ENCODE measurements at places on chromosomes 1 and 21.
A peak's percentile ranks its signal among the peaks of the same experiment; 100 is the strongest.

DNA sequence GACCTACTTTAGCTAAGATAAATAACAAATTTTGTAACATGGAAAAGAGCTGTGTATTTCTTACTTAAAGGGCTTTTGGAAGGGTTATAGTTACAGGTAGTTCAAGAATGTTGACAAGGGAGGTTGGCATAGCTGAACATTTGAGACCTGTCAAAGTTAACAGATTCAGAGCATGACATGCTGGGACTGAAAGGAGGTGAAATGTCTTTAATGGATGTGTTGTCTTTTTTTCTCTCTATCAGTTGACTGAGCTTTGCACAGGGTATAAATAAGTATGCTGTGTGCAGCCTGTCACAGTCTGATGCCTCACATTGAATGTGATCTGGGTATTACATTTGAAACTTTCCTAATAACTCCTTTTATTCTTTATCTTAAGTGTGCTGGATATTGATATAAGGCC is 411.9 kb upstream of the ZP4 start:
- DNase-seq = no peak

DNA sequence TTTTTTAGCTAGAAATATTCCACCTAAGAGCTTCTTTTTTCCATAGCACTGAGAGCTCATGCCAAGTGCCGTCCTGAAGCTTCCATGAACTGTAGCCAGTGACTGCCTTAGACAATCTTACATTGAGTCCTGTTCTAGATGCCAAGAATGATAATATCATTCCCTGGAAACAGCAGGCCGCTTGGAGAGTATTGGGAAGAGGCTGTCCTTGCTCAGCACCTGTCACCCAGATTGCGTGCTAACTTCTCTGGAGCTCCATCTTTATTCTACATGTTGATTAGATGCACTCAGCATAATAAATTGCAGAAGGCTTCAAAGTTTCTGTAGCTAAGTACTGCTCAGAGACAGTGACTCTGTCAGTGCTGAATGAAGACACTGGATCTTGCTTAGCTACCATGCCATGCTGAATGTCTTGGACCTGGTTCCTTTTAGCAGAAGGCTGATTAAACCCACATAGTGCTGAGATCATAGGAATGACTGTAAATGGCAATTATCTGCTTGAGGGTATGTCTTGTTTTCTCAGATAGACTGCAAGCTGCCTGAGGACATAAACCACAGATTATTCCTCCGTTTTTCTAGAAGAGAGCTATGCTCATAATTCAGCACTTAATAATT is 83.1 kb upstream of the IRF2BP2 start:
- DNase-seq = no peak

GRCh38 chr1:150176593-150176992 is 26.9 kb downstream of the PLEKHO1 start:
- no peak for DNase-seq

GRCh38 chr1:173549813-173550212 is 53.1 kb downstream of the SLC9C2 start:
- DNase-seq = no peak

DNA sequence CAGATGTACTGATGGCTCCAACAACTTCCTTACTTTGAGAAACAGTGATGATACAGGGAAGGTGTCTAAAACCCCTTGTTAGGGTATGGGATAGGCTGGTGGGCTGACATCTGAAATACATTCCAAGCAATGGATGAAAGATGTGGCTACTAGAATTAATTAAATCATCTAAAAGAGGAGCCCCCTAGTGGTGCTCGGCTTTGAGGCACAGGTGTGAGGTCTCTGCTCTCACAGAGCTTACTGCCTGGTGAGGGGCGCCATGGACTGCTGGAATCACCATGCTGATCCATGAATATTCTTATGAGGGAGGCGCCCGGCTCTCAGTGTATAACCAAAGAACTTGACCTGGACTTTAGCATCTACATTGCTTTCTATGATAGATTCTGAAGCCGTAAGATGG is 48.5 kb downstream of the GNG4 start:
- DNase-seq = peak; percentile 10

DNA sequence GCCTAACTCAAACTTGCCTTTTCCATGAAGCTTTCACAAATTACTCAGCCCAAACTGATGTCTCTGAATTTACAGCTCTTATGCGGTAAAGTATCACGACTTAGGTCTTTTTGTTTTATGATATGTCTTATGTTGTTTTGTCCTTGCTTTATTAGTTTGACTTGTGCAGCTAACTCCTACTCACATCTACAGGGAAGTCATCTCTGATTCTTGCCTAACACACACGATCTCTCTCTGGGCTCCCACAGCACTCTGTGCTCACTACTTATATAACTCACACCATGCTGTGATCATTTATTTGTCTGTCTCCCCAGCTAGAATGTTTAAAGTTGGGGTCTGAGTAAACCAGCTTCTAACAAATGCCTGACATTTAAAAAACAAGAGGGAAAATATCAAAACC is 9.3 kb upstream of the PI4KB start:
- no peak for DNase-seq

DNA sequence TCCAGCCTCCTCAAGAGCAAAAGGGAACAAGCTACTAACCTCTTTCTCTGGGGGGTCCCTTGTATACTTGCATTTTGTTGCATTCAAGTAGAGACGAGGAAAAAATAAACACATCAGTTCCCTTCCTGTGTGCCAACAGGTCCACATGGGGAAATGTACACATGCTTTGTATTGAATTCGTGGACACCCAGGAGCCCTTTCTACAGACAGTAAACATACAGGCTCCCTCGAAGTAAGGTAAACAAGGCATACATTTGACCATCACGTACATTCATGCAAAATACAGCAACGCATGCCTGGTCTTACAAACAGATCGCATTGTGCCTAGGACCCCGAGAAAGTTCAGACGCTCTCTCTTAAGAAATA is 1.1 kb downstream of the KCND3 start:
- no peak for DNase-seq

DNA sequence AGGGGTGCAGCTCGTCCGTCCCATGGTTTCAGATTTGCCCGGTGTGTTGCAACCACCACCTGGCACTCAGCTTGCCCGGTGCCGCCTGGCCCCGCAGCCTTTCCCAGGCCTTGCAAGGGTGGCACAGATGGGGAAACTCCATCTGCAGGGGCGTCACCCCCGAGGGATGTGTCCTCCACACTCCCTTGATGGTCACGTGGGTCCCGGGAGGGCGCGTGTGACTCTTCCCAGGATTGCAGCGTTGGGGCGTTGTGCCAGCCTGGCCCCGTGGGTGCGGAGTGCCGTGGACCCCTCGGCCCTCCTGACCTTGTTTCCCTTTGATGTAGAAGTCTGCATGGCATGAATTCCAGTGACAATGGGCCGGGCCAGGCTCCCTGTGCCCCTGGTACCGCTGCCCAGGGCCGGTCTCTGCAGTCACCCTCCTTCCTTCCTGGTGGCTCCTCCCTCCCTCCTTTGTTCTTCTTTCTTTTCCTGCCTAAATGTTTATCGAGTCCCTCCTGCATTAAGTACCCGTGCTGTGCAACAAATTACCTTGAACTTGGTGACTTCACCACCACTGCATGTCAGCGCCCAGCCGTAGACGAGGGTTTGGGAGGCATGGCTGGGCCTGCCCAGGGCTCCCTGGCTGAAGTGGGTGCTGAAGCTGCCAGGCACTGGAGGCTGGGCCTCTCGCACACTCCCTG is 22.9 kb downstream of the RRP1 start:
- no peak for DNase-seq

DNA sequence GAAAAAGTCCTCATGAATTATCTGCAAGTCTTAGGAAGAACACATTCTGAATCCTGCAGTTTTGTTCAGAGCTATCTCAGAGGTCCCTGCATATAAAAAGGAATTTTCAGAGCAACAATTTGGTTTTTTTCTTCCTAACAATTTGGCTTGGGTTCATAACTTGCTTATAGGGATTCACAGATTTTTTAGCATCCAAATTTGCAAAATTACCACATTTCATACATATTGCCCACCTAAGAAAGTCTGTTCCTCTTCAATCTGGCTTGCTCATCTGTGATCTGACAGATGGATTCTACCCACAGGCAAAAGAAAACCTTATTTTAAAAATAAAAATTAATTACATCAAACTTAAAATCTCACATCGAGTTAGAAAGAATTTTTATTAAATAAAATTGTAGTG is 714.4 kb upstream of the NCAM2 start:
- DNase-seq = no peak

DNA sequence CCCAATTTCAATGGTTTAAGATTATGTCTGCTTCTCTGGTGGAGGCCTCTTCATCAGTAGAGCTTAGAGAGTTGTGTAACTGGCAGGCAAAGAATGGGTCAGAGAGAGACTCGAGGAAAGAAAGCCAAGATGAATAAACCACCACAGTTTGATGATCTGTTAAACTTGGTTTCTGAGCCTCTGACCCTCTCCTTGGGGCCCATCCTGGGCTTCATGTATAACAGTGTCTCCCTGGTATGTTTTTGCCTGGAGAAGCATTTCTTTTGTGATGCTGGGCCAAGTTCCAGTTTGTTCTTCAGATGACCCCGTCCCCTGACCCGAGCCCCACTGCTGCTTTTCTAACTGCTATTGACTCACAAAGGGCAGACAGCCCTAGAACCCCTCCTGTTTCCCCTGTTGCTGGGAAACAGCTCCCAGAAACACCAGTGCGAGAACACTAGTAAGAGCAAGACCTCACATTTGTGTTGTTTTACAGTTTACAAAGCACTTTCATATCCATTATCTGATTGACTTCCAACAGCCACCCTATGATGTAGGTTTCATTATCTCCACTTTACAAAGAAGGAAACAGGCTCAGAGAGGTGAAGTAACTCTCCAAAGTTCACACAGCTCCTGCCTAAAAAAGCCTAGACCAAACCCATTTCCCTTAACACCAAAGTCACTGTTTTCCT is 9.0 kb downstream of the CD2 start:
- peak; percentile 76 for DNase-seq

- no peak for DNase-seq
Measured at GRCh38 chr21:44890338-44890931, 16.9 kb upstream of the PTTG1IP start.

GRCh38 chr1:63674238-63674864 is 81.1 kb downstream of the PGM1 start:
- DNase-seq = no peak

DNA sequence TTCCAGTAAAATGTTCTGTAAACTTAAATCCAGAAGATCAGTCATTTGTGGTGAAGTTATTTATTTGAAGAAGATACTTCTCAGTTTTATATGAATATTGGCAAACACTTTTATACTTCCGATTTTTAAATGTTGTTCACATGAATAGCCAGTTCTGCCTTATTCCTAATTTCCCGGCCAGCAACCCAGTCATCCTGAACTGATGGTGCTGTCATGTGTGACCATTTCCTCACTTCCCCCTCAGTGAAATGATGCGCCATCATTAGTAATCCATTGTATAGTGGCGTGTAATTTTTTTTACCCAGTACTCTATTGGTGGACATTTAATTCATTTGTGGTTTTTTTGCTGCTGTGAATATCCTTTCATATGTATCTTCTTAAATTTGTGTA is 16.4 kb downstream of the GPSM2 start:
- no peak for DNase-seq

- DNase-seq = no peak
Measured at GRCh38 chr1:2248127-2248826, 20.2 kb downstream of the SKI start.

- no peak for DNase-seq
Measured at GRCh38 chr1:54885807-54886723, 930 bp downstream of the DHCR24 start.

DNA sequence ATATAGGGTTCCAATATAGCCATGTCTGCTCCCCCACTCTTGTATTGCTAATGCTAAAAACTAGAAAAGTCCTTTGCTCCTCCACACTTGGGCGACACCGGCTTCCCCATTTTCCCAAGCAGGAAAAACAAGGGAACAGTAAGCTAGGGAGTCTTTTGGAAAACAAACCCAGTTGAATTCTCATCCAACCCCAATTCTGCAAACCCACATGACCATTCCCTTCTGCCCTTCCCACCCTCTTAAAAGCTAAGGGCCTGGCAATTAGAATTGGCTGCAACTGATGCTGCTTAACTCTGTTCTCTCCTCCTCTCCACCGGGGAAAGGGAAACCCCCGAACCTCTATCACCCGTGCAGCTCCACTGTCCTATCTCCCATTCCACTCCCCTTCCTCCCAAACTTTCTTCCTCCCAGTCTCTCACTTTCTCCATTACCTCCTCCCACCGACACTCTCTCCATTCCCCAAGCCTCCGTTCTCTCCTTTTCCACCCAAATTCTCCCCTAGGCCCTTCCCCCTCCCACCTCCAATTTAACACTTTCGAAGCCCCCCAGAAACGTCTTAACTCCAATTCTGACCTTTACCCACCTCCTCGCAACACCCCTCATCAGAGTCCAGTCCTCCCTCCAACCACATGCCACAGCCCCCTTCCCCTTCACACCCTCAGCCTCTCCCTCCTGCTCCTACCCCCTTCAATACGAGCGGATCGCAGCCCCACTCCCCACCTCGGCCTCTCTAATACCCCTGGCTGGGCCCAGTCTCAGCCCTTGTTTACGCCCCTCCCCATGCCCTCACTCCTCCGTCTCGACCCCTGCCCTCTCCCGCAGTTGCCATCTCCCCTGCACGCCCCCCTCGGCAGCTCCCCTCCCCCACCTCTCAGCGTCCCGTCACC is 701 bp downstream of the DEDD start:
- no peak for DNase-seq

GRCh38 chr1:216640100-216640499 is 83.1 kb downstream of the ESRRG start:
- DNase-seq = no peak

- DNase-seq = no peak
Measured at GRCh38 chr1:37036667-37037053, 2.3 kb upstream of the GRIK3 start.

GRCh38 chr1:31376375-31377134 is 3.7 kb upstream of the FABP3 start:
- no peak for DNase-seq

DNA sequence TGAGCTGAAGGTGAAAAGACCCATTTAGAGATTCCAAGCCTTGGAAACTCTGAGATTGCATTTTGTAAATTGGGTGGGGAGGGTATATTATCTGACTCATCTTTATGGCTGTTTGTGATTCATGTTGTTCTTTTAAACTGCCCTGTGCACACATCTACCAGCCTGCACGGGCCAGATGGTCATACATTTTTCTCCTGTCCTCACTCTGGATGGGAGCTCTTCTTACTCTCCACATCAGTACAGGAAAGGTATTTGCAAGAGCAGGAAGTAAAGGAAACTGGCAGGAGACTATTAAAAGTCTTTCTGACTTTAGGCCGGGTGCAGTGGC is 14.3 kb upstream of the NMNAT2 start:
- no peak for DNase-seq

GRCh38 chr1:96649301-96649700 is 72.3 kb upstream of the PTBP2 start:
- DNase-seq = no peak

GRCh38 chr1:168466092-168466713 is 77.6 kb downstream of the XCL2 start:
- peak; percentile 53 for DNase-seq

- DNase-seq = no peak
Measured at GRCh38 chr1:15543251-15543588, 16.6 kb downstream of the DNAJC16 start.

Measured in stimulated activated CD4-positive, alpha-beta T cell treated with anti-CD3 and anti-CD28 coated beads, Interleukin-4, amount 100 ng/mL, for 48 hours (primary cell).